ENCODE measurements at places on chromosomes 13 and 19.
A peak's percentile ranks its signal among the peaks of the same experiment; 100 is the strongest.

DNA sequence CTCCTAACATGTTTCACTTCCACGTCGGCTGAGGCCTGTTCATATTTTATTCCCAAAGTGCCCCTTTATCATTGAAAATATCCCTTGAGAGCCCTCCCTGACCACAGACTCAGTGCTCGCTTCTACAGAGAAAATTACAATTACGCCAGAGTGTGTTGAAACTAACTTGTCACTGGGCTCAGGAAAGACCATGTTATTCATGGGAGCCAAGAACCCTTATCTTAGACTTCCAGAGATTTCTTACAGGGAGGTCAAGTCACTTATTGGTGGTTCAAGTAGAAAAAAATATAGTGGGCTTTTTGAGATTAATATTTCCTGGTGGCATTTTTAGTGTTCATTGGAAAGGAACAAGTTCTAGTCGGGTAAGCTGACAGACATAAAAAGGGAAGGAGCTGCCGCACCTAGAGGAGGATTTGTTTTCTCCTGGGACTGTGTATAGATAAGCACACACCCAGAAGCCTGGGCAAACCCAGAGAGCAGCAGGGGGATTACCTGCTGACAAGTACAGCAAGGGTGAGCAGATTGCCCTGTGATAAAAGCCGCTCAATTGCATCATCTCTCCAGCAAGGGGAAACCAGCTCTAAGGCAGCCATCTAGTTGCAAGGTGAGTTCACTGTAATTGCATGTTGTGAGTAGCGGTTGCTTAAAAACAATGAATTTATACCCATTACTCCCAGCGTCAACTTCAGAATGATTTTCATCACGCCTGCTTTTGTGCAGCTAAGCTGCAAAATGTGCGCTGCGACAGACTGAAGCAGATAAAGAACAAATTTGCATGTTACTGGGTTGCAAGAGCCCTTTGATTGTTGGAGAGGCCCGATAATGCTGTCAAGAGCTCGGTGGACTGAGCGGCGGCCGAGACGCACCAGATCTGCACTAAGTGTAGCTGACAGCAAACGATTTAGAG is 46.2 kb downstream of the DCT start:
- DNase-seq = no peak

- DNase-seq = peak; percentile 17
These were observed 73.9 kb upstream of the GPR183 start for GRCh38 chr13:99380921-99381645.

DNA sequence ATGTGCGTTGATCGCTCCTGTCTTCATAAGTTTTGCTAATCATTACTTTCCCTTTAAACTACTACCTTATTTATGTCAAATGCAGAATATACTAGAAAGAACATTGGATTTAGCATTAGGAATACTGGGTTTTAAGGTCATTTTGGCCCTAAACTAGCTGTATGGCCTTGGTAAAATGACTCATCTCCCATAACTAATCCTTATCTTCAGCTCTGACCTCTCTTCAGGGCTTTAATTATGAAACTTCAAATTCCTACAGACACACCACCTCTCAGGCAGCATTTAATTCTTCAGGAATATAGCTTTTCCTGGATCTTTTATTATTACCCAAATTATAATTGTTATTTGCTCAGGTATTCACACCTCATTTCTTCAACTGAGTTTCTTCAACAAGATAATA is 121.2 kb downstream of the STARD13 start:
- DNase-seq = no peak

- DNase-seq = no peak
These were observed 74.3 kb upstream of the ZNF43 start for GRCh38 chr19:21910318-21910717.

DNA sequence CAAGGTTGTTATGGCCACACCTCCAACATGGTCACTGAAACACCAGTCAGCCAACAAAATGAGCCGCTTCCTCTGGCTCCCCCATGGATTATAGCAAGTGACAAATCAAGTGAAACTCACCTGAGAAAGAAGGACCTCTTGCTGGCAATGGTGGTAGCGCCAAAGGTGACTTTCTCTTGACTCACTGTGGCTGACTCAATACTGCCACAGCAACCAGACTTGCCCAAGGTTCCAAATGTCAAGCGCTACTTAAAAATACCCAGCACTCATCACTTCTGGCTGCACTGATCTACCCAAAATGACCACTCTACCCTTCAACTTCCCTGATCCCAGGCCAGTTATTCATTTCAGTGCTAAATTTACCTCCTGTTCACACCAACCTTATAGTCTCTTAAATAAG is 495.5 kb downstream of the FOXO1 start:
- DNase-seq = no peak

DNA sequence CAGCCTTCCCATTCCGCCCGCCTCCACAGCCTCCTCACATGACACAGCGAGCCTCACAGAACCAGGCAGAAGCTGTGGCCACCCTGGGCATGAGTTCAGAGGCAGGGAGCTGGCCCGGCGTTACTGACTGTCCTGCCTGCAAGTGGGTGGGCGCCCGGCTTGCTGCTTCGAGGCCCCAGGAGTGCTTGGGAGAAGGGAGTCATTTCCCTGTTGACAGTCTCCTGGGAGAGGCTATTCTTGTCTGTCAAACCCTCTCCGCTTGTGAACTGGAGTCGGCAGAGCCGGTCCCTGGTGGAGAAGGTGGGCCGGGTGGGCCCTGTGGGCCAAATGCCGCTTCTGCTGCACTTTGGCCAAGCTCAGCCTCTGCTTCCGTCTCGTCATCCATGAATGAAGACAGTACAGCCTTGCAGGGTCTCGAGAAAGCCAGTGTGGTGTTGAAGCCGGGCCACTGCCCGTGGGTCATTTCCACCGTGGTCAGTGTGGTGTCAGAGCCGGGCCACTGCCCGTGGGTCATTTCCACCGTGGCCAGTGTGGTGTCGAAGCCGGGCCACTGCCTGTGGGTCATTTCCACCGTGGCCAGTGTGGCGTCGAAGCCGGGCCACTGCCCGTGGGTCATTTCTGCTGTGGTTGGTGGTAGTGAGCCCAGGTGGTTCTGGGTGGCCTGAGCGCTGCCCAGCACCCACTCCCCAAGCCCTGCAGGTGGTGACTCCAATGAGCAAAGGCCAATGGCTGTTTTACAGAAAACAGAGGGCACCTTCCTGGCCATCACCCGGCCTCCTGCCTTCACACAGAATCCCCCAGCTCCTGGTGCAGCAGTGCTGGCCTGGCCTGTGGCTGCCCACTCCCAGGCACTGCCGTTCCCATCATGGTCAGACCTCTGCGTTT is 13.5 kb upstream of the F7 start:
- DNase-seq = no peak

- DNase-seq = no peak
These were observed 39.2 kb downstream of the TNFRSF19 start for GRCh38 chr13:23609414-23609760.

GRCh38 chr19:35903550-35904179 is 1.3 kb downstream of the HCST start:
- peak; percentile 56 for DNase-seq

DNA sequence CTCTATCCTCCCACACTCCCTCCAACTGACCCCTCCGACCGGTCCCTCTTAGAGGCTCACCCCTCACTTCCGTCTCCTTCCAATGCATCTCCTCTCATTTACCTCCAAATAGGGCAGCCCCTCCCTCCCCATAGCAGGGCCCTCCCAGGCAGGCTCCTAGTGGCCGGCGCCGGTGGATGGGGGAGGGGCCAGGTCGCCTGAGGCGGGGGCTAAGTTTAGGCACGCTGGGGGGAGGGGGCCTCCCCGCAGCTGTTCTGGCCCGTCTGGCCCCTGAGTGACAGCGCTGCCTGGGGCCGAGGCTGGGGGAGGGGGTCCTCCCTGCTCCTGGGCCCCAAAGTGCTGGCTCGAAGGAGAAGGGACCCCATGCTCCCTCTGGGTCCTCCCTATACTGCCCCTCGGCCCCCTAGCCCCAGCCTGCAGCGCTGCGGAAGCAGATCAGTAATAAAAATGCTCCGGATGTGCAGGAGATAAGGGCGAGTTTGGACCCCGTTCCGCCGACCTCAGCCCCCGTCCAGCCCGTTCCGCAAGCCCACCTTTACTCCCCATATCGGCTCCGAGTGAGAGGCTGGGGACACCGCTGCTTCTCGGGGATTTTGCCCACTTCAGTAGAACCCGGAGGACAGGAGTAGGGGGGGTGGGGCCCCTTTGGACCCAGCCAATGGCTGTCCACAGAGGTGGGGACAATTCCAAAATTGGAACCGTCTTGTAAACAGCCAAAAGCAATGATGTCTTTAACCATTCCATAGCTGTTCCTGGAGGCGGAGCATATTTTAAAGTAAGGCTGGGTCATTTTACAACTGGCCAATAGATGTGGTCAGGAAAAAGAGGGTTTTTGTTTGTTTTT is 4.0 kb downstream of the RTN2 start:
- DNase-seq = no peak

GRCh38 chr13:109794095-109794494 is 7.7 kb upstream of the IRS2 start:
- no peak for DNase-seq

- no peak for DNase-seq
These were observed 1.2 kb upstream of the F2RL3 start for GRCh38 chr19:16887353-16888265.

All from activated CD4-positive, CD25-positive, alpha-beta regulatory T cell (primary cell).